G401 (cell line): ENCODE measurements at places on chromosomes 3 and 15. TPM values are rescaled to one million over a fixed set of nuclear protein-coding genes. Genes with fewer than 3 reads are reported as not detected.

ADAMTS7 gene
- total RNA-seq, result 6.1 and 8.1 TPM in 2 replicates

MGLL gene
- total RNA-seq, result not detected in 2 replicates

DVL3 gene
- 41.6 and 47.0 TPM in 2 replicates for total RNA-seq

FHIT gene
- 7.8 and 13.8 TPM in 2 replicates for total RNA-seq

TMEM266 gene
- total RNA-seq, result 0.06 and 1.5 TPM in 2 replicates

CHRFAM7A gene
- 0.74 TPM in 1 of 2 replicates, not detected in the other for total RNA-seq

CKMT1A gene
- total RNA-seq, result 3.8 and 14.2 TPM in 2 replicates

GPR62 gene
- total RNA-seq, result not detected in 2 replicates

DNA sequence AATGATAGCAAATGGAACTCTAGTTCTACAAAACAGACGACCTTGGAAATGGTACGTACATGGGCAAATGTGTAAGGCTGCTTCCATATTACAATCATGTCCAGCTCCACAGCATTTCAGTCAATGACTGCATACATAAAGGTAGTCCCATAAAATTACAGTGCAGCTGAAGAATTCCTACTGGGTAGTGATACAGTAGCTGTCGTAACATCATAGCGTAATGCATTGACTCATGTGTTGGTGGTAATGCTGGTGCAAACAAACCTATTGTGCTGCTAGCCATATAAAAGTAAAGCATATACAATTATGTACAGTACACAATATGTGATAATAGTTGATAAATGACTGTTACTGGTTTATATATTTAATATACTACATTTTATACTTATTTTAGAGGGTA, 18.5 kb downstream of the TTC23 start:
- no peak for DNase-seq

DNA sequence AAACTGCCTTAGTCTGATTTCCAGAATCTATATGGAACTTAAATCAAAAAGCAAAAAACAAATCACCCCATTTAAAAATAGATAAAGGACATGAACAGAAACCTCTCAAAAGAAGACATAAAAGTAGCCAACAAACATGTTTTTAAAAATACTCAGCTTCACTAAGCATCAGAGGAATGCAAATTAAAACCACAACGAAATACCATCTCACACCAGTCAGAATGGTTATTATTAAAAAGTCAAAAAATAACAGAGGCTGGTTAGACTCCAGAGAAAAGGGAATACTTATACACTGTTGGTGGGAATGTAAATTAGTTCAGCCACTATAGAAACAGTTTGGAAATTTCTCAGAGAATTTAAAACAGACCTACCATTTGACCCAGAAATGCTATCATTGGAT, 367.9 kb downstream of the ZIC4 start:
- DNase-seq, result no peak

- no peak for DNase-seq
These were observed 17.5 kb upstream of the YEATS2 start for GRCh38 chr3:183680061-183680460.

GRCh38 chr3:62670351-62670750, 204.9 kb downstream of the CADPS start:
- DNase-seq, result no peak

GRCh38 chr3:135760581-135760980, 204.9 kb upstream of the PPP2R3A start:
- DNase-seq, result no peak

DNA sequence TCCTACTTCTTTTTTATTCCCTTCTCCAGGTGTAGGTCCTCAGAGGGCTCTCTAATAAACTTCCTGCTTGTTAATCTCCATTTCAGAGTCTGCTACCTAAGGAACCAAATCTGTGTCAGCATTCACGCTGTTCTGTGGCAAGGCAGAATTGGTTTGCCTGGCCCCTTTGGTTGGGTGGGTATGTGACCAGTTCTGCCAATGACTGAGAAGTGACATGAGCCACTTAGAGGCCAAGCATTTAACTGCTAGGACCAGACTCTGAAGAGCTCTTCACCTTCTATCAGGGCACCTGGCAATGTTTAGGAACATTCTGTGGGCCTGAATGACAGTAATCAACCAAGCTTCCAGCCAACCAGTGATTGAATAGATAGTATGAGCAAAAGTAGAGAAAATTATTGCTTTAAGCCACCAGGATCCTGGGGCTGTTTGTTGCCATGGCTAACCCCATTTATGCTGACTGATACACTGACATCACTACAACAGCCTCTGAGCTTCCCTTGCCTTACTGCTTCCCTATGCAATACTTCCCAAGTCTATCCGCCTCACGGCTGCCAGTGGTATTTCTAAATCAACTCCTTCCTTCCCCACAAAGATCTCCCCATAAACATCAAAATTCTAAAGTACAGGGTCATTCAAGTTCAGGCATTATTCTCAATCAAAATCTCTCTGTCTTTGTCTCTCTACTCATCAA, 7.6 kb downstream of the FRMD4B start:
- DNase-seq, result no peak

- DNase-seq, result no peak
These were observed 21.3 kb upstream of the SCAANT1 start for GRCh38 chr3:63933459-63933858.

DNA sequence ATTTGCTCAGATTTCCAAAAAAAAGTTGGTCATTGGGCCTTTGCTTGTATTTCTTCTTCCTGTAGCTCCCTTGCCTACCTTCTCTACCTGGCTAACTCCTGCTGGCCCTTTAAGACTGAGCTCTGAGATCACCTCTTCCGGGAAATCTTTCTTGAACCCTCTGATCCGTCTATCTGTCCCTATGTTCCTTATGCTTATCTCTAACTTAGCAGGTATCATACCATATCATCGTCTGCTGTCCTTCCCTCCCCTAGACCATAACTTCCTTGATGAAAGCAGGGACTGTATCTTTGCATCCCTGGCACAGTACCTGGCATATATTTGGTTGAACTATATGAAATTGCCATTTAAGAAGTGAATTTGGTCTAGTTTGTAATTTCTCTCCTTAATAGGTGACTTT, 42.3 kb downstream of the PDE8A start:
- no peak for DNase-seq

DNA sequence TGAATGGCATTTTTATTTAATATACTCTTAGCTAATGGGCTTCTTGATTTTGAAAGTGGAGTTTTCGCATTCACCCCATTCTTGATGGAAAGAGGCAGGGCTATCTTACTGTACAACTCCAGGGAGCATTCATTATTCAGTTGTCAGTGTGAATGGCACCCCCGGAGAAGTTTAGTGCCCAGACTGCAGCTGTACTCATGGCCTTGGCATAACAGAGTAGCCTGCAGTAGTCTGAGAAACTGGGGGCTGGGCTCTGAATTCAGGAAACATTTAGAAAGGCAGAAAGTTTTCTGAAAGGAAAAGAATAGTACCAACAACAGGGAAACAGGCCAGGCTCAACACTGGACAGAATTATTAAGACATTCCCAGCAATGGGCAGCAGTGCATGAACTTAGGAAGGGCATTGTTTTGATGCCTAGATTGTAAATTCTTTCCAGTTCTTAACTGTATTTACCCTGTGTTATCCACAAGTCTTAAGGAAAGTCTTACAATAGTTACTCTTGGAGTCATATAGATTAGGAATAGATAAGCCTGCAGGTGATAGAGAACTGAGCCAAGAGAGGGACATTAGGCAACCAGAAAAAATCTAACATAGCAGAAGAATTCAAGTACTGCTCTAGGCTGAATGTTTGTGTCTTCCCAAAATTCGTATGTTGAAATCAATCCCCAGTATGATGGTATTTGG, 44.4 kb downstream of the TIPARP start:
- no peak for DNase-seq

DNA sequence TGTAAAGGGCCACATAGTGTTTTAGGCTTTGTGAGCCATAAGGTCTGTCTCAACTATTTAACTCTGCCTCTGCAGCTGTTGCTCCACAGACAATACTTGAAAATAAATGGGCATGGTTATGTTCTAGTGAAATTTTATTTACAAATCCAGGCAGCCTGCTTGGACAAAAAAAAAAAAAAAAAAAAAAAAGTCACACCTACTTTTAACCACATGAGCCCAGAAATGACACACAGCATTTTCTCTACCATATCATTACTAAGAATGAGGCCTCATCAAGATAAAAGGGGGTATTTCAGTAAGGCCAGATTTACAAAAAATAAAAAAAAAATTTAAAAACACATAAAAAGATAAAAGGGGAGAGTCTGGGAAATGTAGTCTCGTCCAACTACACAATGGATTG, 1.7 kb upstream of the NGLY1 start:
- DNase-seq, result no peak

- DNase-seq, result no peak
These were observed 26.5 kb downstream of the PHLDB2 start for GRCh38 chr3:111885578-111885977.
